ENCODE measurements at places on chromosomes 1 and 21.

DNA sequence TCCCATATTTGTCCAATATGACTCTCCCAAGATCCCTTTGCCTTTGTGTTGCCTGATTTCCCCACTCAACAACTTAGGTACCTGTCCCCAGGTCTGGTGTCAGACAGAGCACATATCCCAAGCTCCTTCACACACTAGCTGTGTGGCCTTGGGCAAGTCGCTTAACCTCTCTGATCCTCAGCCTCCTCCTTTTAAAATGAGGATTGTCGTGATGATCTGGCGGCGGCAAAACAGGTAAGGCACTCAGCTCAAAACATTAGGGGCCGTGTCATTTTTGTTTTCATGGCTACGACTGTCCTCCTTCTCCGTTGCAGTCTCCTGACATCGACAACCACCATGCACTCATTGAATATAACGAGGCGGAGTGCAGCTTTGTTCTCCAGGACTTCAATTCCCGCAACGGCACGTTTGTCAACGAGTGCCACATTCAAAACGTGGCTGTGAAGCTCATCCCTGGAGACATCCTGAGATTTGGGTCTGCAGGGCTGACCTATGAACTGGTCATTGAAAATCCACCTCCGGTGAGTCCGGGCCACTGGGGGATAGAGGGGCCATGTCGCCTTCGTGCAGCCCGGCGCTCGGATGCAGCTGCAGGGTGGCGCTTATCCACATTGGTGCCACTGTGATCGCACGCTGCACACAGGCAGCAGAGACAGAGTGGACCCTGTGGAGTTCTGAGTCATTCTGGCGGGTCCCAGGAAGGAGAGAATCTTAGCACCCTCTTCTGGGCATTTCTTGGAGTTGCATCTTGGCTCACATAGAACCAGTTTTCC, 25.2 kb downstream of the FHAD1 start:
- peak; percentile 94 for DNase-seq

GRCh38 chr1:222886878-222887351, 72.1 kb downstream of the DISP1 start:
- DNase-seq, result no peak

- DNase-seq, result no peak
Observed at GRCh38 chr21:40595806-40596205, 251.2 kb downstream of the DSCAM start.

GRCh38 chr1:237901299-237901934, 10.7 kb upstream of the ZP4 start:
- peak; percentile 81 for DNase-seq

All from GM23338 (cell line).